Stimulated activated CD8-positive, alpha-beta memory T cell treated with anti-CD3 and anti-CD28 coated beads, Interleukin-15, amount 100 ng/mL, for 4 hours (primary cell): ENCODE measurements at places on chromosomes 4 and X.
A peak's percentile ranks its signal among the peaks of the same experiment; 100 is the strongest.

DNA sequence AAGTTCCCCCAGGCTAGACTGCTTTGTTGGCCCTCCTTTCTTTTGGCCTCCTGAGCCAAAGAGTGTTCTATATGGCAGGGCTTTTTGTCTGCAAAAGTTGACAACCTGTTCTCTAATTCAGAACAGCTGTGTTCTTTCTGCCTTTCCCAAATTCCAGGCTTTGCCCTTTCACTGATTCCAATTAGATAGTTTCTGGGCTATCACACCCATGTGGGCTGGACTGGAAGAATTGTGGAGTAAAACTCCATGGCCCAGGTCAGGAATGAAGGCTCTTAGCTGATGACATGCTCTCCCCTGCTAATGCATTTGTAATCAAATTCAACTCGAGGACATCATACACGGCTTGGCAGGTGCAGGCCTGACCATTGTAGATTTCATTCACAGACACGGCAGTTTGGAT lies 19.4 kb downstream of the BMP3 start:
- DNase-seq = no peak

DNA sequence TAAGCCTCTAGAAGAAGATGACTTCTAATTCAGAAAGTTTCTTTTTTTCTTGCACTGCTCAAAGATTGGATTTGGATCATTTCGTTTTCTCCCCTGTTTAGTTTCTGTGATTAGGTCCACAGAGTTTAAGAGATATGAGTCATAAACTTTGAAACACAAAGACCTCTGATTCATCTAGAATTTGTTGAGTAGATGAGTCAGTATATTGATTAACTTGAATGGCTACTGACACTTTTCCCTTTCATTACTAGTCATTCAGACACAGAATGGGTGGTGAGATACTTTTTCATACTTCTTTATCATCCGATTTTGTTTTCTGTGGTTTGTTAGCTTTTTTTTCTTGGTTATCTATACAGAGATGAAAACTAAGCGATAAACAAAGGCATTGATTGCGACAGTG lies 34.1 kb upstream of the AFF2 start:
- DNase-seq = no peak

GRCh38 chr4:169269916-169270809 lies 593 bp downstream of the SH3RF1 start:
- no peak for DNase-seq

- peak; percentile 23 for DNase-seq
These were observed 59.9 kb downstream of the GSPT2 start for GRCh38 chrX:51802917-51803688.
